ENCODE measurements at places on chromosomes 5 and 9.

GRCh38 chr9:137014166-137014565 lies 13.9 kb downstream of the ABCA2 start:
- DNase-seq, result no peak

DNA sequence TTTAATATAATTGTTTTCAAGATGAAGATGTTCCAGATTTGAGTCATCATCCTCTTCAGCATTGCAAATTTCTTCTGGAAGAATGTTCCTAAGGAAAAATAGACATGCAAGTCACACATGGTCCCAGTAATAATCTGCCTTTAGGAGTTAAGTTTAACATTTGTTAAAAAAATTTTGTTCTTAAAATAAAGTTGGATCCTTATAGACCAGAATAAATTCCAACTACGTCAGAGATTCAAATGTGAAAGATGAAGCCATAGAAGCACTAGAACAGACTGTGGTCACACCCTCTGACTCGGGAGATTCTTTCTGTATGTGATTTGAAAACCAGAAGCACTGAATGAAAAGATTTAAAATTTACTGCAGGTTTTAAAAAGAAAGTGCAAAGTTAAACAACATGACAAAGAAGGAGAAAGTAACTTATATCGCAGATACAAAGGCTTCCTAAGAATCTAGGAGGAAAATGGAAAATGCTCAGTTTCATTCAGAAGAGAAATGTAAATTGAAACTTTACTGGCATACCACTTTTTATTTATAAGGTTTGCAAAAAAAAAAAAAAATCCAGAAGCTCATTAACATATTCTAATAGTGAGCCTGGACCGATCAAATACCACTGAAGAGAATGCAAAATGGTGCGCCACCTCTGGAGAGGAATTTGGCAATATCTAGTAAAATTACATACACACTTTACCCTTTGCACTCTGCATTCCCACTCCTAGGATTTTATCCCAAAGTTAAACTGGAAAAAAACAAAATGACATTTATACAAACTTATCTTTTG lies 14.3 kb upstream of the ASPN start:
- DNase-seq, result no peak

DNA sequence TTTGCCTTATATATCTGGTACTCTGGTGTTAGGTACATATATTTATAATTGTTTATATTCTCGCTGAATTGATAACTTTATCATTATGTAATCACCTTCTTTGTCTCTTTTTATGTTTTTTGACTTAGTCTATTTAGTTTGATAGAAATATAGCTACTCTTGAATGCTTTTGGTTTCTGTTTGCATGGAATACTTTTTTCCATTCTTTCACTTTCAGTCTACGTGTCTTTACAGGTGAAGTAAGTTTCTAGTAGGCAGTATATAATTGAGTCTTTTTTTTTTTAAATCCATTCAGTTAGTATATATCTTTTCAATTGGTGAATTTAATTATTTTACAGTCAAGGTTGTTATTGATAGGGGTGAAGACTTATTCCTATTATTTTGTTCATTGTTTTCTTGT lies 131.7 kb downstream of the PSAT1 start:
- DNase-seq, result no peak

GRCh38 chr5:134252671-134253070 lies 26.8 kb upstream of the PPP2CA start:
- no peak for DNase-seq

GRCh38 chr5:15499528-15500324 lies at the start of gene FBXL7:
Gene FBXL7 (plus strand): TSS chr5:15500180.
- no peak for DNase-seq

Data from stimulated activated CD4-positive, alpha-beta T cell treated with anti-CD3 and anti-CD28 coated beads, Interleukin-2, amount 100 ng/mL, for 48 hours (primary cell).